Renal cortex interstitium (tissue), 15 donors: ENCODE measurements at places on chromosomes 2 and 18. TPM values are rescaled to one million over a fixed set of nuclear protein-coding genes. Genes with fewer than 3 reads are reported as not detected.

The DLGAP1 gene
- 6.1 TPM for polyA plus RNA-seq

The SOWAHC gene
- polyA plus RNA-seq = 19.1 TPM

GRCh38 chr18:402129-402528 is 98.4 kb downstream of the COLEC12 start:
- DNase-seq = no peak

- DNase-seq = no peak
These were observed 1.0 kb upstream of the GMPPA start for GRCh38 chr2:219497495-219498279.

- DNase-seq = no peak
These were observed 59.4 kb downstream of the STK39 start for GRCh38 chr2:168188002-168188401.

DNA sequence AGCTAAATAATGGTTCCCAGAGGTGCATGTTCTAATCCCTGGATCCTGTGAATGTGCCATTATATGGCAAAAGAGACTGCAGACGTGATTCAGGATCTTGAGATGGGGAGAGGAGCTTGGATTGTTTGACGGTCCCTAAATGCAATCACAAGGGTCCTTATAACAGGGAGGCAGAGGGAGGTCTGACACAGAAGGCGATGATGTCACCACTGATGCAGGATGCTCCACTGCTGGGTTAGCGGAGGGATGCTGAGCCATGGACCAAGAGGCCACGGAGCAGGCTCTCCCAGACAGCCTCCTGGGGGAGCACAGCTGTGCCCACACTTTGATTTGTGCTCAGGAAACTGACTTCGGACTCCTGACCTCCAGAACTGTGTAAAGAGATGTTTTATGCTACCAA is 156.2 kb downstream of the UXS1 start:
- no peak for DNase-seq

GRCh38 chr18:63137999-63138435 is 181.6 kb downstream of the BCL2 start:
- no peak for DNase-seq
